Stimulated activated CD8-positive, alpha-beta memory T cell treated with anti-CD3 and anti-CD28 coated beads, Interleukin-2, amount 100 ng/mL, for 1 hour (primary cell): ENCODE measurements at places on chromosomes 2 and 18.
A peak's percentile ranks its signal among the peaks of the same experiment; 100 is the strongest.

- DNase-seq, result no peak
Measured at GRCh38 chr2:229511524-229511923, 202.8 kb downstream of the DNER start.

- no peak for DNase-seq
Measured at GRCh38 chr2:207763303-207763917, 6.3 kb downstream of the FZD5 start.

DNA sequence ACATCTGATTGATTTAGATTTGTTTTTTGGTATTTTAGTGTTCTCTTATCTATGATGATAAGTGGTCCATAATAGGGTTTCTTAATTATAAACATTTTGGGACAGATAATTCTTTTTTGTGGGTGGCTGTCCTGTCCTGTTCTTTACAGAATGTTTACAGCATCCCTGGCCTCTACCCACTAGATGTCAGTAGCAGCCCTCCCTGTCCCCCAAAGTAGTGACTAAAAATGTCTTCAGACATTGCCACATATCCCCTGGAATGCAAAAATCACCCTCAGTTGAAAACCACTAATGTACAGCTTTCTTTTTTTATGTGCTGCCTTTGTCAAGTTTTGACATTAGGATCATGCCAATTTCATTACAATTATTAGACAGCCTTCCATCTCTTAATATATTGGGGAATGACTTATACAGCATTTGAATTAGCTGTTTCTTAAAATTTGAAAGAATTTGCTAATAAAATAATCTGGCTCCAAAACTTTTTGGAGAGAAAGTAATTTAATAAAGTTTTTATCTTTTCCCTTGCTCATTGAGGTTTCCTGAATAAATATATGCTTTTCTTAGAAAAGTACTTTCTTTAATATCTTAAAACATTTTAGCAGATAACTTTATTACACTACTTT, 19.5 kb downstream of the WIPF1 start:
- DNase-seq, result no peak

DNA sequence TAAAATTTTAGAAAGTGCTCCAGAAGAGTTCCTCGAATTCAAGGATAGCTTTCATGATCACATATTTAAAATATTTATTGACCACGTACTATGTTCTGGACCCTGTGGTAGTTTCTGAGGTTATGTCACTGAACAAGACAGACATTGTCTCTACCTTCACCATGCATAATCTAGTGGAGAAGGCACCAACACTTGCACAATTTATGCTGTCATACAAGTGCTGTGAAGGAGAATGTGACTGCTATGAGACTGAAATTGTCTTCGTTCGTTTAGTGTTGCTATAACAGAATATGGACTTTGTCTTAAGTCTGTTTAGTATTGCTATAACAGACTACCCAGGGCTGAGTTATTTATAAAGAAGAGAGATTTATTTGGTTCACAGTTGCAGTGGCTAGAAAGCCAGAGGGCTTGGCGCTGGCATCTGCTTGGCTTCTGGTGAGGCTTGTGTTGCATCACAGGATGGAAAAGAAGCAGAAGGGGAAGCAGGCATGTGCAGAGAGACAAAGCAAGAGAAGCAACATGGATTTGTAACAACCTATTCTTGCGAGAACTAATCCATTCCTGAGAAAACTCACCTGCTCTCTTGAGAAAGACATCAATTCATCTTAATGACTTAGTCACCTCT, 50.0 kb upstream of the RFX8 start:
- no peak for DNase-seq

DNA sequence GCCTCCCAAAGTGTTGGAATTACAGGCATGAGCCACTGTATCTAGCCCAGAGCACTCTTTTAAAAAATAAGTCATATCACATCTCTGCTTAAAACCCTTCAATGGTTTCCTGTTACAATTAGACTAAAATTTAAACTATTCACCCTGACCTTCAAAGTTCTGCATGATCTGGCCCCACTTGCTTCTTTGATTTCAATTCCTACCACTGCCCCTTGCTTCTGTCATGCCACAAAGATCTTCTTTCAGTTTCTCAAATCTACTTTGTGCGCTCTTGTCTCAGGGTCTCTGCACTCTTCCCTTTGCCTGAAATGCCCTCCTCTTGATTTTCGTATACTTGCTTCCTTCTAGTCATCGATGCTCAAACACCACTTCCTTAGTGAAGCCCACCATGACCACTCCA, 213.0 kb downstream of the TMEM247 start:
- DNase-seq, result no peak

- no peak for DNase-seq
Measured at GRCh38 chr2:142603759-142604158, 273.7 kb upstream of the KYNU start.

GRCh38 chr2:39667104-39667885, 1.6 kb downstream of the TMEM178A start:
- DNase-seq, result no peak

DNA sequence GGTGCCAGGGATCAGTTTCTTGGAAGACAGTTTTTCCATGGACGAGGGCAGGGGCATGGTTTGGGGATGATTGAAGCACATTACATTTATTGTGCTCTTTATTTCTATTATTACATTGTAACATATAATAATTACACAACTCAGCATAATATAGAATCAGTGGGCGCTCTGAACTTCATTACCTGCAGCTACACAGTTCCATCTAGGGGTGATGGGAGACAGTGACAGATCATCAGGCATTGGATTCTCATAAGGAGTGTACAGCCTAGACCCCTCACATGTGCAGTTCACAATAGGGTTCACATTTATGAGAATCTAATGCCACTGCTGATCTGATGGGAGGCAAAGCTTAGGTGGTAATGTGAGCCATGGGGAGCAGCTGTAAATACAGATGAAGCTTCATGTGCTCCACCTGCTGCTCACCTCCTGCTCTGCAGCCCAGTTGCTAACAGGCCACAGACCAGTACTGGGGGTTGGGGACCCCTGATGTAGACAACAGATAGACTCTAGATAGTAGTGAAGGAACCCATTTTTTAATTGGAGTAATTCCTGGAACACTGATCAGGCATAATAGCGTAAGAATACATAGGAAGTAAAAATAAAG, 41.5 kb upstream of the MC4R start:
- no peak for DNase-seq

DNA sequence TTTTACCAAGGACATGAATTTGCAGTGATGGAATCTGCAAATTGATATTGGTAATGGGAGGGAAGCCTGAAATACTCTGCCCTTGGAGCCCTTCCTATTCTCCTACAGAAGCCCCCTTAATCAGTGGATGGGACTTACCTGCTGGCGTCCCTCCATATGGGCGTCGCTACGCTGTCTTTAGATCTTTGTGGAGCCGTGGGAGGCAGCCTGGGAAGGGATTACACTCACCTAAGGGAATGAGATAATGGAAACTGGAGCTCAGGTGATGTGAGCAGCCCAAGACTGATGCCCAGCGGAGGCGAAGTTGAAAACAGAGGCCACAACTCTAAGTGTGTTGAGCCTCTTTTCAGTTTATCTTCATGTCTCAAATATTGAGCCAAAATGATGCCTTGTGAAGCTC, 306.6 kb downstream of the MYCN start:
- DNase-seq, result no peak

GRCh38 chr2:207505728-207506127, 24.0 kb upstream of the CREB1 start:
- DNase-seq, result no peak

GRCh38 chr18:74310411-74310810, 5.2 kb upstream of the C18orf63 start:
- DNase-seq, result no peak

GRCh38 chr2:11556101-11556806, 22.4 kb downstream of the GREB1 start:
- no peak for DNase-seq

DNA sequence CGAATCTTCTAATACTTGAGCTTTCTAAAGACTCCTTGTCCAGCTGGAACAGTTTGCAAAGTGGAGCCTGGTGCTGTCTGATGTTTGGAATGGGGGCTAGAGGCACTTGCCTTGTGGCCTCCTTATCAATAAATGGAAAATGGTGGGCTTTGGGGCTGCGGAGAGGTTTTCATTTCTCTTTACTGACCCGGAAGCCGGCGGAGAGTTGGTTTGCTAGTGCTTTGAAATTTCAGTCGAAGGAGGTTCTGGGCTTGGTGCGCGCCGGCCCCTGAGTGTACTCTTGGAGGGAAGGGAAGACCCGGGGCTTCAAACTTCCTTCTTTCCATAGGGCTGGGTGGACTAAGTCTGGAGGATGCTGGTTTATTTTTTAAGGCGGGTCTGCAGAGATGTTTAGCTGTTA, 714 bp downstream of the RPIA start:
- DNase-seq, result no peak

GRCh38 chr2:223786236-223786635, 51.1 kb downstream of the AP1S3 start:
- no peak for DNase-seq

DNA sequence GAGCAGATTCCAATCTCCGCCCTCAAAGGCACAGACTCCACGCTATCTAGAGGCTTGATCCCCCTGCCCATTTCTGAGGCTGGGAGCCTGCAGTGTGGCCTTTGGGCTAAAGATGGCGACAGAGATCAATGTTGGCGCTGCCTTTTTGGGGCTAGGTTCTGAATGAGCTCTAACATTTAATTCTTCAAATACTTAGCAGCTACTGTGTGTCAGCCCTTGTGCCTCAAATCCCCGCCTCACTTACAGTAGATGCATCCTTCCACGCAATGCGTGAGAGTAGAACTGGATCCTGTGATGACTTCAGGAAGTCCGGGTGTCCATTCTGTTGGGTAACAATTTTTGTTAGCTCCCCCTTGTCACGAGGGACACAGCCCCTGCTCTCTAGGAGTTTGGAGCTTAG, 12.4 kb downstream of the IL1F10 start:
- DNase-seq, result no peak

- no peak for DNase-seq
Measured at GRCh38 chr2:136230464-136230863, 112.5 kb upstream of the CXCR4 start.

GRCh38 chr18:63220903-63221302, 98.7 kb downstream of the BCL2 start:
- no peak for DNase-seq

- no peak for DNase-seq
Measured at GRCh38 chr2:127913808-127914457, 28.2 kb upstream of the AMMECR1L start.

- DNase-seq, result no peak
Measured at GRCh38 chr2:182081602-182082260, 96.1 kb downstream of the PPP1R1C start.

GRCh38 chr2:112869258-112869842, 32.8 kb upstream of the IL1B start:
- DNase-seq, result no peak

- no peak for DNase-seq
Measured at GRCh38 chr2:19855542-19856431, 46.0 kb downstream of the TTC32 start.

DNA sequence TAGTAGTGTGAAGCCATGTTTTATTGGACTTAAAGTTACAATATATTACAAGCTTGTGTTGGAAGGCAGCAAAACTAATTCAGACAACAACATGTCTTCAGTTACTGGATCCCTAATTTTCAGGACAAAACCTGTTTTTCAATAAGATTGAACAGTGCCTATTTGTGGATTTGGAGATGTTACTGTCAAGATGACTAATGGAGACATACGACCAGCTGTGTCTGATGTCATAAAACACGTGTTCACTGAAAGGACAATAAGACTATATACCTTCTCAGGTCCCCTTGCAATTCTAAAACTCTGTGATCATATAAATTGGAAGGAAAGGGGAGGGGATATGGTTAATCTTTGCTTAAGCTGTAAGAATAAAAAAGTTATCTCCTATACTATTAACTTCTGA, 21.7 kb downstream of the METTL21A start:
- no peak for DNase-seq

DNA sequence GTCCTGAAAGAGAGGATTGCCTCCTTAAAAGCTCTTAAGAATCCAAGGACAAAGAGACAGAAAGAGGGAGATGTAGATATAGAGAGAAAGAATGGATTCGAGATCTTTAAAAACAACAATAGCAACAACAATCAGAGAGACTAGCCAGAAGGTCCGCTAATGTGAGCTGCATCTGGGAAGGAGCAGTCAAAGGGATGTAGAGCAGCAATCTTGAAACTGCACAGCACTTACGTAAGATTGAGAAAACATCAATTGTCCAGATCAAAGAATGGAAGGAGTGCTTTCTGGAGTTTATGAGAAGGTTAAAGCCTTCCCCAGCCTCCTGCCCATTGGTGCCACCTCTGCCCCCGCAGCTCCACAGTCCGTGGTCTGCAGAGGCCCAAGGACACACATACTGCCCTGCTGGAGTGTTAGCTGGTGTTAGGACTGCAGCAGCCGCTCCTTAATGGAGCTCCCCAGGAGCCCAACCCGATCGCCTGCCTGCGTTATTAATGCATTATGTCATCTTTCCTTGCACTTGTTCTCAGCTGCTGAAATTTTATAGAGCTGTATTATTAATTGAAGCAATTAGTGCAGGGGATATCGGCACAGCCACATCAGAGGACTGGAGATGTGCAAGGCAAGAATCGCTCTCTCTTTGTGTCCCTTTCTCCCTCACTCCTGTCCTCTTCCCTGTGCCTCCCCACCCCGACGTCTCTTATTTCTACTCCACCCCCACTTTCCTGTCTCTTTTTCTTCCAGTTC, 94.2 kb upstream of the STPG4 start:
- no peak for DNase-seq

GRCh38 chr2:149767516-149767974, 180.0 kb upstream of the MMADHC start:
- no peak for DNase-seq

DNA sequence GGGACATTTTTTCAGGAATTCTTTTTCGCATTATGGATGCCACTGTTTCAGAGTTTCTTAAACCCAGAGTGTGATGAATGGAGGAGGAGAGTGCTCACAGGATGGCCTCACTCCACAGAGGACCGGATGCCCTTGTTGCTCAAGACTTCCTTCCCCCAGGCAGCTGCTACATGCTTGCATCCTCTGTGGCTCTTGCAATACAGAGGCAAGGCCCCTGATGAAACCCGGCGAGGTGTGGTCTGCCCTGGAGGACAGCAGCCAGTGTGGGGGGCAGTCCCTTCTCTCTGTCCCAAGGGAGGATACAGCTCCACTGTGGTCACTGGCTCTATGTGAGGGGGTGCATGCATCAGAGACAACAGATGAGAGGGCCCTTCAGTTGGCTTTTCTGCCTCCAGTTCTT, 109.6 kb downstream of the SH3RF3 start:
- DNase-seq, result peak; percentile 21

- no peak for DNase-seq
Measured at GRCh38 chr2:30968660-30969397, 161.6 kb upstream of the CAPN13 start.

DNA sequence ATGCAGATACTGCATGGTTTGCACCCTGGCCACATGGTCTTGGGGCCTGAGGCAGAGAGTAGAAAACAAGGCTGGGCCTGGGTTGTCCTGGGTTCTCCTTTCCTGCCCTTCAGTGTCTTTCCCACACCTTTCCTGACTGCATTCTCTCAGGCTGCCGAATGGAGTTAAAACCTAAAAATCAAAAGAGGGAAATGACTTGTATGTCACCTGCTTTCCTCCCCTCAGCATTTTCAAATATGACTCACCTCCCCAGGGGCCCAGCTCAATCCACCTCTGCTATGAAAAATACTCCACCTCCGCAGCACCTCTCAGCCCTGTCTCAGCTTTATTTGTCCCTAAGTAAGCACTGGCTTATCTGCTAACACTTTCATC, 457.8 kb upstream of the MEX3C start:
- no peak for DNase-seq

GRCh38 chr2:177929662-177930522, 142.7 kb downstream of the PDE11A start:
- no peak for DNase-seq
